Activated naive CD8-positive, alpha-beta T cell treated with anti-CD3 and anti-CD28 coated beads for 36 hours (primary cell): ENCODE measurements at places on chromosomes 5 and 9. TPM values are rescaled to one million over a fixed set of nuclear protein-coding genes. Genes with fewer than 3 reads are reported as not detected.

- no peak for DNase-seq
Observed at GRCh38 chr5:85651731-85652130, 966.0 kb upstream of the COX7C start.

DNA sequence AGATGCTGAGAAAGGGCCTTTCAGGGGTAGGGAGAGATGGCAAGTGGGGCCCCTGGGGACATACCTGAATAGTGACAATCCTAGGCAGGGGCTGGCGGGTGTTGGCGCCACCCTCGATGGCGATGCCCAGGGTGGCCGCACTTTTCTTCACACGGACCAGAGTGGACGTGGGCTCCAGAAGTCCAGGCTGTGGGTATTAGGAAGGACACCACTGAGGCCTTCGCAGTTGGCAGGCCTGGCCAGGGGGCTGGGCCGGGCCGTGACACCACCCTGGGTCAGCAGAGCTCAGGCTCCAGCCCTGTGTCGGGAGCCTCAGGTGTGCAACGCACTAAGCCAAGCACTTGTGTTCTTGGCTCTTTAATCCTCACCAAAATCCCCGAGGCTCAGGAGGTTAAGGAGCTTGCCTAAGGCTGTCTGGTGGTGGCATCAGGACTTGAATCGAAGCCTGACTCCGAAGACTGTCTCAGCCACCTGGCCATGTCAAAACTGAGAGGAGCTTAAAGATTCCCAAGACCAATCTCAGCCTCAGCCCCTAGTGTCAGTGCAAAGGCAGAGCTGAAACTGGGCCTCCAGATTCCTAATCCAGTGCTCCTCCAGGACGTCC lies 15.5 kb upstream of the AKNA start:
- DNase-seq, result no peak

The CAMLG gene
- 28.4 TPM for total RNA-seq

The SMARCA2 gene
- 90.0 TPM for total RNA-seq
